ENCODE measurements at places on chromosomes 6 and 20.

GRCh38 chr6:169997930-169998218 is 246.5 kb downstream of the ERMARD start:
- DNase-seq = no peak

- DNase-seq = no peak
These were observed 23.6 kb downstream of the IL17A start for GRCh38 chr6:52209770-52210169.

- no peak for DNase-seq
These were observed 90.8 kb downstream of the ZNF217 start for GRCh38 chr20:53502820-53503219.

DNA sequence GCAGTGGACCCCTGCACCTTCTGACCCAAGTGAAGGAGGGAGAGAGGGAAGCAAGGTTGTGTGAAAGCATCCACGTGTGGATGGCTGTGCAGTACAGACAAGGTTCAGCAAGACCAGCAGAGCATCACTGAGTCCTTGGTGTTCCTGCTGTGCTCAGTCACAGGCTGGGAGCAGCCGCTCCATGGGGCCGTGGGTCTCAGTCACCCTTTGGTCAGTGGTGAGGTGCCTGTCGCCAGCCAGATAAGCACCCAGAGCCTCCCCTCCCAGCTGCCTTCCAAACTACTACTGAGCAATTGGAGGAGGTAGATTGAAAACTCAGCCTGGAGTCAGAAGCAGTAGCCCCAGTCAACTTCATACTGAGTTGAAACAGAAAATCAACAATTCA is 218.9 kb downstream of the SLC24A3 start:
- no peak for DNase-seq

DNA sequence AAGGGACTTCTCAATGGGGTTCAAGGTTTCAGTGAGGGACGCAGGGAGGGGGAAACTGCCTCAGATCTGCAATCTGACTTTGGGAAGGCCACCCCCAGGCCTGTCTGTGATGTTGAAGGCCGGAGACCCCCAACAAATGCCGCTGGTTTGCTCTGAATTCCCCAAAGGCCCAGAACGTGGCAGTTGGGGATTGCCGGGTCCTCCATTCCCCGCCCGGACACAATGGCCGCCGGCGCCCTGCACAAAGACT is 326 bp upstream of the BCL2L1 start:
- DNase-seq = no peak

DNA sequence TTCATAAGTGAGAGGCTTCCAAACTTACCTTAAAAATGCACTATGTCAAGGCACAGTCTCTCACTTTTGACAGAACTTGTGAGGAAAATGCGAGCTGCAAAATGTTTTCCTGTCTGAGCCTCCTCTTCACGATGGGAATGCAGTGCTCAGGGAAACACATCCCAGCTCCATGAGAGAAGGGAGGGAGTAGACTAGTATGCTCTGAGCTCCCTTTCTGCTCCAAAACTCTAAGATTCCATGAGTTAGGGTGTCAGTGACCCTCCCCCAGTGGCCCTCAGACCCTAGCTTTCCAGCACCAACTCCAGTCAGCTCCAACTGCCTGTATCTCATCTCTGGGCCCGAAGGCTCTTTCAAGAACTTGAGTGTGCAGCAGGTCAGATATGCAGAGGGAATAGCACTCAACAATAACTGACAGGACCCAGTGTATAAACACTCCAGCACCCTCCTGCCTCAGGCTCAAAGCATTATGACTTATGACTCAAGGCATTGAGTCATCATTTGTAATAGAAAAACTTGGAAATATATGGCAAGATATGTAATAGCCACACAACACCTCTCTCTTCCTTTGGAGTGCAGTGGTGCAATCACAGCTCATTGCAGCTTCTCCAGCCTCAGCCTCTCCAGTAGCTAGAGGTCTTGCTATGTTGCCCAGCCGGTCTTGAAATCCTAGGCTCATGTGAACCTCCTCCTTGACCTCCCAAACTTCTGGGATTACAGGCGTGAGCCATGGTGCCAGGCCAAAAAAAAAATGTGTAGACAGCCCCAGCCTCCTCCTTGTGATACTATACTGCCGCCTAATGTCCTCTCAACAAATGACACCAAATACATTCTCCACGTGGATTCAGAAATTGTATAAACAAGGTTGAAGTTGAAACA is 16.7 kb upstream of the ENTPD6 start:
- no peak for DNase-seq

- no peak for DNase-seq
These were observed 49.9 kb downstream of the MUC22 start for GRCh38 chr6:31060145-31060544.

GRCh38 chr6:167031082-167031709 is 32.0 kb downstream of the CEP43 start:
- no peak for DNase-seq

DNA sequence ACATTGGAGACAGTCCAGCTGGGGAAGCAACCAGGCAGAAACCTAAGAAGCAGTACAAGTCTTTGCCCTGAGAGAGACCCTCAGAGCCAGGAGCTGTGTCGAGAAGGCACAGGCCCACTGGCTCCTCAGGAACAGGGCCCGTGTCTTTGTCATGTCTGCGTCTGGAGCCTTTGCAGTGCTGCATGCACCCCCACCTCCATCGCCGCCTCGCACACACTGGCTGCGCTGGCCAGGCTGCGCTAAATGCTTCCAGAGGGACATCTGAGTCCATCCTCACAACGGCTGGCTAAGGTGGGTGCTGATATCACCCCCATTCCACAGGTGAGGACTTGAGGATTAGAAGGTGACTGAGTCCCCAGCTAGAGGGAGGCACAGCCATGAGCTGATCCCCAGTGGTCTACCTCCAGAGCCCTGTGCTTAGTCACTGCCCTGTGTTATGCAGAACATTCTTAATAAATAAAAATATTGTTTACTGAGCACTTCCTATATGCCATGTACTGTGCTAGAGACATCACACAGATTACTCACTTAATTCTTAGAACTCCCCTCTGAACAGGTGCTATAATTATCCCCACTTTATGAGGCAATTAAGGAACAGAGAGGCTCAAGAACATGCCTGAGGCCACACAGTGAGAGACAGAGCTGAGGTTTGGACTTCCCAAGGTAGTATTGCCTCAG is 27.6 kb downstream of the GABRR2 start:
- DNase-seq = no peak

GRCh38 chr20:57092112-57092899 is 174.1 kb downstream of the BMP7 start:
- DNase-seq = peak; percentile 32

- no peak for DNase-seq
These were observed 606.5 kb upstream of the NOX3 start for GRCh38 chr6:156062091-156062563.

GRCh38 chr20:32534661-32535240 is 50.4 kb downstream of the NOL4L start:
- no peak for DNase-seq

- DNase-seq = no peak
These were observed 116.6 kb downstream of the DLL1 start for GRCh38 chr6:170174124-170174770.

- DNase-seq = no peak
These were observed 34.4 kb downstream of the EFHC1 start for GRCh38 chr6:52454556-52454955.

DNA sequence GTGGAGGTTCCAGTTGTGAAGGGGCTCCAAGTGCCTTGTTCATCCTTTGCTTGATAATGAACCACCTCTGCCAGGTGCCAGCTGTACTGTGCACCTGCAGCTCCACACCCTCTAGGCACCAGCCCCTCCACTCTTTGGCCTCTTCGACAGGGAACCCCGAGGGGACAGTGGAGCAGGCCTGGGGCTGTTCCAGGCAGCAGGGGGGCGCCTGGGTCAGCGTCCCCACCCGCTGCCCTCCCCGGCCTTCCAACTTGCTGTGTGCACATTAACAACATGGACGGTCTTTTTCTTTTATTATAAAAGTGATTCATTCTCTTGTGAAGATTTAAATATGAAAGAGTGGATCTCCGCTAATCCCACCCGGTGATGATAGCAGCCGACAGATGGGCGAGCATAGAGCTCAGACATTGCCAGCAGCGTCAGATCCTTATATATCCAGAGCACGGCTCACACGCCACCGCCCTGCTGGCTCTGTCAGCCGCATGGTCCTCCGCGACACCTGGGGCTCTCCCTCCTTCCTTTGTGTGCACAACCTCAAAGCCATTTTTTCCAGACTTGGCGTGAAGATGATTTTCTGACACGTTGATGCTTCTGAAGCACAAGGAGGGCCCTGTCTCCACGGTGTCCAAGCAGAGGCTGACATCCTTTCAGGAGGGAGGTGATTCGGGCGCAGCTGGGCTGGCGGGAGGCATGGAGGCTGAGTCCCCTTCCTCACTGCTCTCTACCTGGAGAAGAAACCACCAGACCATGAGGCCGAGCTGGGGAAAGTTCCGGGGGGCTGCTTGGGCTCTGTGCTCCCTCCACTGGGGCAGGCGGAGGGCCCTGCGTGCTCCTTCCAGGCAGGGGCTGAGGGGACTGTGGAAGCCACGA is 22.2 kb upstream of the MRGBP start:
- no peak for DNase-seq

DNA sequence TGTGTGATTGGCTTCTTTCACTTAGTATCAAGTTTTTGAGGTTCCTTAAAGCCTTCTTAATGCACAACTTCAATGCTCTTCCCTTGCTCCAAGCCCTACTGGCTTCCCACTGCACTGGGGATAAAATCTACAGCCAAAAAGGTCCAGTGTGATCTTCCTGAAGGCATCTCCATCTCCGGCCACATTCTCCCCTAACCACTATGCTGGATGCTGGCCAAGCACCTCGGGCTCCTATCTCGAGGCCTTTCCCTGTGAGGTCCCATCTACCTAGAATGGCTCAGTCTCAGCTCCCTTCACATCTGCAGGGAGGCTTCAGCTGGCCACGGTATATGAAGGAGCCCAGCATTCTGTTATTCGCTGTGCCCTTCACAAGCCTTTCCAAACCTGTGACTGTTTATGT is 48.1 kb downstream of the CNKSR3 start:
- no peak for DNase-seq

- DNase-seq = no peak
These were observed 315.2 kb downstream of the TFAP2A start for GRCh38 chr6:10099529-10100140.

GRCh38 chr6:127222418-127222817 is 44.2 kb upstream of the RNF146 start:
- no peak for DNase-seq

DNA sequence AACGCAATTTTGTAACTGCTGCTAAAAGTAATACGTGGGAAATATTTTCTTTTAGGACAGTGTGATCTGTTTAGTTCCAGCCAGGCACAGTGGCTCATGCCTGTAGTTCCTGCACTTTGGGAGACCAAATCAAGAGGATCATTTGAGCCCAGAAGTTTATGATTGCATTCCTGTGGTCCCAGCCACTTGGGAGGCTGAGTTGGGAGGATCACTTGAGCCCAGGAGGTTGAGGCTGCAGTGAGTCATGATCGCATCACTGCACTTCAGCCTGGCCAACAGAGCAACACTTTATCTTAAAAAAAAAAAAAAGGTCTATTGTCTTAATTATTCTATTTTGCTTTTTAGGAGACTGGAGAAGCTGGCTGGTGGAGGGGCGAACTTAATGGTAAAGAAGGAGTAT is 101.5 kb downstream of the CD2AP start:
- DNase-seq = no peak

All from CMK (cell line).